ENCODE measurements at places on chromosomes 1 and 21. TPM values are rescaled to one million over a fixed set of nuclear protein-coding genes. Genes with fewer than 3 reads are reported as not detected.

The ACP6 gene
- total RNA-seq = 17.2 TPM

The CHI3L2 gene
- total RNA-seq = 0.23 TPM

The KRTAP13-2 gene
- not detected for total RNA-seq

The LRRC39 gene
- 0.33 TPM for total RNA-seq

The RPTN gene
- total RNA-seq = not detected

The GSTM1 gene
- not detected for total RNA-seq

The HTR1D gene
- not detected for total RNA-seq

The LRRC38 gene
- not detected for total RNA-seq

GRCh38 chr1:37288900-37289299 lies 185.5 kb upstream of the ZC3H12A start:
- DNase-seq = no peak

DNA sequence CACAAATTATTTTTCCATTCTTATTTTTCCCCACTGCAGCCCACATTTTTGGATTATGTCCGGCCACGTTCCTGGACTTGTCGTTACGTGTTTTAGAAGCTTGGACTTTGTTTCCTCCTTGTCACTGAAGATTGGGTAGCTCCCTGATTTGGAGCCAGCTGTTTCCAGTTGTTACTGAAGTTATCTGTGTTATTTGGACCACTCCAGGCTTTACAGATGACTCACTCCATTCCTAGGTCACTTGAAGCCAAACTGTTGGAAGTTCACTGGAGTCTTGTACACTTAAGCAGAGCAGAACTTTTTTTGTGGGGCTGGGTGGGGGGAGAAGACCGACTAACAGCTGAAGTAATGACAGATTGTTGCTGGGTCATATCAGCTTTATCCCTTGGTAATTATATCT lies 12.2 kb upstream of the AXDND1 start:
- DNase-seq = no peak

DNA sequence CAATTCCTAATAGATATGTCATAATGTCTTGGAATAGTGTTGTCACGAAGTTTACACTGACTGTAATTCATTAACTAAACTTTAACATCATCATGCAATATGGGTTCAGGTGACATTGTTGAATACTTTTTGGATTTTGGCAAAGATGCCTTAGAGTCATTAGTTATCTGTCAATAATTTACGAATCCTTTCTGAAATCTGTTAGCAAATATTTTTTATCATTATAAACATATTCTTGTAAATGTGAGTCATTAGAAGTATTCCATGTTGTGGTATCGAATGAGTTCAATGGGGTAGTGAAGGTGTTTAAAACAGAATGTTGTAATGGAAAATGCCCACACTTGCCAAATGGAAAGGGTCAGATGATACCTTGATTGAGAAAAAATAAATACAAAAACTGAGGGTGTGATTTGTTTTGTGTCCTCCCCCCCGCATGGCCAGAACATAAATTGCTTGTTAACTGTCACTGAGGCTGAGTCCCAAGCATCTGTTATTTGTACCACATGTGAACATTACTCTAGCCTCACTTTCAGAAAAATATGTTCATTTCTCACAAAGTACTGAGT lies 5.2 kb upstream of the NR5A2 start:
- peak; percentile 71 for DNase-seq

DNA sequence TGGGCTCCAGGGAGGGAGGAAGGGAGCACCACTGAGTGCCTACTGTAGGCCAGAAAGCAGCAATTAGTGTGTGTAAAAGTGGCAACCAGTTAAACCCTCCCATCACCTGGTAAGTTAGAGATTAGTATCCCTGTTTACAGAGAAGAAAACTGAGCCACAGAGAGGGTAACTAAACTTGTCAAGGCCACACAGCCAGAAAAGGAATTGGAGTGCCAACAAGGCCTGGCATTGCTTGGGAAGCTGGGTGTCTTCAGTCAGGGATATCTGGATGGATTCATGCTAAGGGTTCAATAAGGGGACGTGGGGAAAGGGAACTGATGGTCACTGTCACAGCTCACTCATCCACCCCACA lies 23.6 kb upstream of the ADGRB2 start:
- no peak for DNase-seq

- no peak for DNase-seq
Measured at GRCh38 chr1:21613072-21613867, 55.9 kb downstream of the RAP1GAP start.

GRCh38 chr1:45403298-45403697 lies 63.1 kb upstream of the MUTYH start:
- DNase-seq = no peak

- no peak for DNase-seq
Measured at GRCh38 chr1:172466795-172467407, 23.0 kb upstream of the PIGC start.

GRCh38 chr1:6259491-6260362 lies 1.2 kb downstream of the GPR153 start:
- peak; percentile 93 for DNase-seq

- no peak for DNase-seq
Measured at GRCh38 chr1:75492011-75492410, 118.9 kb downstream of the SLC44A5 start.

GRCh38 chr1:1943834-1944570 lies 24.9 kb upstream of the TMEM52 start:
- DNase-seq = peak; percentile 64

- no peak for DNase-seq
Measured at GRCh38 chr1:199778324-199778955, 249.1 kb upstream of the NR5A2 start.

DNA sequence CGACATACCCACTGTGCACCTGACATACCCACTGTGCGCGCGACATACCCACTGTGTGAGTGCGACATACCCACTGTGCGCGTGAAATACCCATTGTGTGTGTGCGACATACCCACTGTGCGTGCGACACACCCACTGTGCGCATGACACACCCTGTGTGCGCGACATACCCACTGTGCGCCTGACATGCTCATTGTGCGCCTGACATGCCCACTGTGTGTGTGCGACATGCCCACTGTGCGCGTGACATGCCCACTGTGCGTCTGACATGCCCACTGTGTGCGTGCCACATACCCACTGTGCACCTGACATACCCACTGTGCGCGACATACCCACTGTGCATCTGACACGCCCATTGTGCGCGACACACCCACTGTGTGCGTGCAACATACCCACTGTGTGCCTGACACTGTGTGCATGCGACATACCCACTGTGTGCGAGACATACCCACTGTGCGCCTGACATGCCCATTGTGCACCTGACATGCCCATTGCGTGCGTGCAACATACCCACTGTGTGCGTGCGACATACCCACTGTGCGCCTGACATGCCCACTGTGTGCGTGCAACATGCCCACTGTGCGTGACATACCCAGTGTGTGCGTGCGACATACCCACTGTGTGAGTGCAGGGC lies 2.5 kb upstream of the RRP1 start:
- DNase-seq = no peak

- DNase-seq = no peak
Measured at GRCh38 chr1:37177230-37177864, 143.0 kb upstream of the GRIK3 start.
